ENCODE measurements at places on chromosomes 16 and 17.

DNA sequence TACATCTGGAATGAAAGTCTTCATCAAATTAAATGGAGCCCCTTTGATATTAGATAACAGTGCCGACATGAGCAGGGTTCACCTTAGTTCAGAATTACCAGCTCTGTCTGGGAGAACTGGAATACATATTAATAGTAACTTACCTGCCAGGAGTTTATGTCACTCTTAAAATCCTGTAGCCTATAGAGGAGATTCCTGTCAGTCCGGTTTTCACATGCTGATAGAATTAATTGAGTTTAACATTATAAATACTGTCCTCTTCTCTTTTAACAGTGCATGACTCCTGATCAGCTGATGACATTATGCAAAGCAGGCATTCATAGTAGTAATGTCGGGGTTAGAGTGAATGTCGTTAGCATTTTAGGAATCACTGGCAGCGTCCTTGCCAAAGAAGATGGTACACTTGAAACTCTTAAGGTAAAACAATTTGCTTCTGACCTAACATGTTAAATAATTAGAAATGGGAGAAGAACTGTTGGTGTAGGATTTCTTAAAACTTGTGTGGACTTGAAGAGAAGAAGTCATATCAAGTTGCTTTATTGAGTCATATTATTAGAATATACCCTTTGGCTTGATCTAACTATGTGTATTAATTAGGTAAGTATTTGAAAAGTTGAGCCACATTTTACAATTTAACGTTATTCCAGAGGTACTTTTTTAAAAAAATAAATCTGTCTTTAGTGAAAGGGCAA lies 34.3 kb downstream of the HEATR3 start:
- no peaks in the 10 kb centered on the region for H3K27me3 ChIP-seq
- no peaks in the 10 kb centered on the region for H3K4me1 ChIP-seq
- peaks cover 19% of the 10 kb centered on the region for H3K36me3 ChIP-seq
- no peak overlapping the region for H3K27ac ChIP-seq

- H3K36me3 ChIP-seq: peaks cover 5% of the 10 kb centered on the region
- H3K4me1 ChIP-seq: peaks cover 51% of the 10 kb centered on the region
- H3K27ac ChIP-seq: peak overlapping the region; percentile 36
- no peak overlapping the region for H3K4me3 ChIP-seq
- DNase-seq: no peak
Observed at GRCh38 chr16:11121083-11121608, 134.9 kb downstream of the SOCS1 start.

DNA sequence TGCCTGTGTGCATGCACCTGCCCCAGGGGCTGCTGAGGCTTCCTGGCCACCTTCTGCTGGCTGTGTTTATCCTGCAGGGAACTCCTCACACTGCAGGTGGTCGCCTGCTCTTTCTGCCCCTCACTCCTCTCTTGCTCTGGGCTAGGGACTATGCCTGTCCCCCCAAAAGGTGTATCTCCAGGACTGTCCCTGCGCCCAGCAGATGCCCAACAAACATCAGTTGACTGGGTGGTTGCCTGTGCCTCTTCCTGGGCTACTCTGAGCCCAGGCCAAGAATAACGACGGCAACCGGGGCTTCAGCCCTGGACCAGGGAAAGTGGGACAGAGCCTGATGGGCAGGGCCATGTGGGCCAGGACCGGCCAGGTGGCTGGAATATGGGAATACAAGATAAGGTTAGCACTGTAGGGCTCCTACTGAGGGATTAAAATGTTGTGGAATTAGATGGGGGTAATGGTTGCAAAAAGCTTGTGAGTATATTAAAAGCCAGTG lies 55.4 kb downstream of the VAC14 start:
- no peak for DNase-seq
- H3K4me1 ChIP-seq: peaks cover 70% of the 10 kb centered on the region
- peak overlapping the region; percentile 89 for H3K27ac ChIP-seq
- H3K27me3 ChIP-seq: no peaks in the 10 kb centered on the region

DNA sequence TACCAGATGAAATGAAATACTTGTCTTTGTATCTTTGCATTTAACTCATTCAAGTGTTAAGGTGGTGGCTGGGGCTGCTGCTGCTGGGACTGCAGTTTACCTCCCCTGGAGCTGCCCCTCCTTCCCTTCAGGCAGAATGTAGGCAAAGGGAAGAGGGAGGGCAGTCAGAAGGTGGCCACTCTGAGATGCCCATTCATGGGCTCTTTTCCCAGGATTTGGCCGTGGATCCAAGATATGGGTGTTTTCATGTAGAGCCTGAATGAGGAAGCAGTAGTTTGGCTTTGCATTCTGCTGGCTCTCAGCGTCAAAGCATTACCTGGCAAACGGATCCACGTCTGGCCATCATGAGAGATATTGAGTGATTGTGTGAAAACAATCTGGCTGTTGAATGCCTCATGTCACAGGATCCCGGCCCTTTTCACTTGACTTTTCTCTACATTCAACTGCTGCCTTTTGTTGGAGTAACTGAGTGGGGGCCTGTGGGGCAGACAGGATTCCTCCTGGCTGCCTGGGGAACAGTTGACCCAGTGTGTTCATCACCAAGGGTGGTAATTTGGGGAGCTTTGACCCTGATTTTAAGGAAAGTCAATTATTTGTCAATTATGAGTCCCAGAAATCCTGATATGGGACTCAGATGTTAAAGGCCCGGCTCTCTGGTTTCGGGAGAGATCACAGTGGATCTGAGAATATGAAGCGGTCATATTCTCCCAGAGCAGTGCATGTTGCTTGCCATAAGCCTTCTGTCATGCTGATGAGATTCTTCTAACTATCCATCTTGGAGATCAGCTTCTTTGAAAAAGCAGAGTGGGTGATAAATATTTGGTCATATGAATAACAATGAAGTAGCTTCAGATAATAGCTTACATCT lies 236.8 kb downstream of the IRX3 start:
- H3K36me3 ChIP-seq: no peaks in the 10 kb centered on the region
- no peak for DNase-seq
- H3K27ac ChIP-seq: no peak overlapping the region
- H3K27me3 ChIP-seq: no peaks in the 10 kb centered on the region
- H3K4me1 ChIP-seq: no peaks in the 10 kb centered on the region
- H3K4me3 ChIP-seq: no peak overlapping the region

DNA sequence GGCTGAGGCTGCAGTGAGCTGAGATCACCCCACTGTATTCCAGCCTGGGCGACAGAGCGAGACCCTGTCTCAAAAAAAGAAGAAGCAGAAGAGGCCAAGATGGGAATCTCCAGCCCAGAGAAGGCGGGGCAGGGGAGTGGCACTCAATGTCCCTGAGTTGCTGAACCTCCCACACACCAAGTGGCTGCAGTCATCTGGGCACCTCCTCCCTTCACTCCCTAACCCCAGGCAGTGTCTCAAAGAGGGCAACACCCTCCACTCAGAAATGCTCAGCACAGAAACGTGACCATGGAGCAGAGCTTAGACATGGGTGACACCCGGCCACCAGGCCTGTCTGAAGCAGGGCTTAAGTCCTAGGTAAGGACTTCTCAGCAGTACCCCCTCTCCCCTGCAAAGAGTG lies 36.3 kb upstream of the BCAR1 start:
- H3K4me1 ChIP-seq: no peaks in the 10 kb centered on the region
- DNase-seq: no peak
- H3K27ac ChIP-seq: no peak overlapping the region
- H3K36me3 ChIP-seq: no peaks in the 10 kb centered on the region
- H3K4me3 ChIP-seq: no peak overlapping the region

GRCh38 chr16:48330841-48331192 lies 54.4 kb downstream of the SIAH1 start:
- no peak overlapping the region for H3K4me3 ChIP-seq
- H3K4me1 ChIP-seq: no peaks in the 10 kb centered on the region

All from thoracic aorta (tissue), 2 donors.